ENCODE measurements at places on chromosomes 1 and 21.

DNA sequence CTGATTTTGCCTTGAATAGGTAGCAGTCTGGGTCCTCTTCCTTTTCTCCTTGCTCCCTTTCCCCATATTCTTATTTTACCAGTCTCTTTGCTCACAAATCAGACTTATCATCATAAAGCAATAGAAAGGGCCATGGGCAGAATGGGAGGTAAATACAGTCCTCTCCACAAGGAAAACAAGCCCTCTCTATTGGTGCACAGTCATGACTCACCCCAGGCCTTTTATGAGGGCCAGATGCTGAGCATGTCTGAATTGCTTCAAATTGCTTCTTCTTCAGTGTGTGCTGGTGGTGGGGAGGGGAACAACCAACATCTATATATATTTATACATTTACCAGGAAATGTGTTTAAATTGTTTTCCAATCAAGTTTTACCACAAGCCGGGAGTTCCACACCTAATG lies 75.2 kb downstream of the GFI1 start:
- DNase-seq = no peak

GRCh38 chr1:200296091-200296661 lies 113.7 kb downstream of the ZNF281 start:
- DNase-seq = peak; percentile 22

GRCh38 chr1:119879510-119880434 lies 16.5 kb downstream of the ADAM30 start:
- DNase-seq = no peak

DNA sequence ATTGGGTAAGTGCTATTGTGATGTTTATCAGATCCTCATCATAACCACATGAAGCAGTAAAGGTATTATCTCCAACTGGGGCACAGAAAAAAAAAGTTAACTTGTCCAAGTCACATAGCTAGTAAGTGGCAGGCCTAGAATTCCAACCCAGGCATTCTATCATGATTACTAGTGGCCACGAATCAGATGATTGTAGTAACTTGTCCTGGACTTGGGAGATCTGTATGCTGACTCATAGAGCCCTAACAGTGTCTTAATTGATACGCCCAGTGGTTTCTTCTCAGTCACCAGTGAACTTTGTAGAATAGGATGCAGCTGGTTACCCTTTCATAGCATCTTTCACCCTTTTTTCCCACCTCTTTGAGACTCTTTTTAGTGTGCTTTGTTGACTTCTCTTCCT lies 91.1 kb upstream of the UBE2U start:
- DNase-seq = no peak

DNA sequence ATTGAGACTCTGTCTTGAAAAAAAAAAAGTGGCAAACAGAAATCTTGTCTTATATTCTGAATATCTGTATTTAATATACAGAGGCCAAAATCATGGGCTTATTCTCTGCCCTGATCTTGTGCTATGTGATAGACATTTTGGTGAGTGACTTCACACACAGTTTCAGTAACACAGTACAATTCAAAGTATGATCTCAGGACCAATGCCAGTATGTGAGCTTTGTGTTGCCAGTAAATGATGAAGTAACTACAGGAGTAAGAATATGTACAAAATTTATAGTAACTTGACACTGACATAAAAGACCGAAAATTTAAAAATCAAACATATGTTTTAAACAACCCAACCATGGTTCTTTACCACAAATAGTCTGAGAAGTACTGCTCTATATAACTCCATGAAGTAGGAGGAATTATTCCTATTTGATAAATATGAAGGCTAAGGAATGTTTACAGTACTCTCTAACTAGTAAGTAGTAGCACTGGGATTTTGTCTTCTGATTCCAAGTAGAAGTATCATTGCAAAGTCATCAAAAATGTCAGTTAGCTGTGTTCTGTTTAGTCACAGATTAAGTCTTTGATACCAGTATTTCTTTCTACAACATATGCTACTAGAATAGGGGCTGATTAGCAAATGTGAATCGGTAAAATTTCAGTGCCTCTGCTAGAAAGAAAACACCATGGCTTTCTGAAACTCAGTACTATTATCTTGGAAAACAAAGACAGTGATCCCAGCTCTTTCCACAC lies 25.3 kb downstream of the DPH5 start:
- no peak for DNase-seq

GRCh38 chr1:196214866-196215265 lies 393.4 kb downstream of the KCNT2 start:
- DNase-seq = no peak

- peak; percentile 78 for DNase-seq
Measured at GRCh38 chr1:112529301-112529700, 20.5 kb downstream of the WNT2B start.

DNA sequence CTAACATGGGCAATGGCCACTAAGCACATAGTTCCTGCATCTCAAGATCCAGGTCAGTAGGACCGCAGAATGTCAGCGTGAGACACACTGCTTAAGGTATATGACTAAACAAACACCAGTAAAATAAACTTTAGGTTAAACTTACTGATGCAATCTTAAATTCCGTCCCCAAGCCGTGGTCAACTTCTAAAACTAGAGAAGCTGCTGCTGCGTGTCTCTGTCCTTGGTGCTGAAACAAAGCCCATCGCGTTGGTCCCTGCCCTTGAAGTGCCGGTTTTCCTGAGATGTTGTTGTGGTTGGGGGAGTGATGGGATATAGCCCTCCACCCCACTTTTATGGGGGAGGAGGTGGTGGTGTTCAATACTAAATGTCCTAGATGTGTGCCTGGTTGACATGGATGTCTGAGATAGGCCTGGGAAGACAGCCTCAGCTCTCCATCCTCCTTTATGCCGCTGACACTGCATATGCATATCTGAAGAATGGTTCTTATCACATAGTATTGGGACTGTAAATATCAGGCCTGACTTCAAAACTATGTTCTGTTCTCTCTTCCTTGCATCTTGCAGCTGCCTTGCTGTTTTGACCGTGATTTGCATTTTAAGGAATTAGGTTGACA lies 72.0 kb upstream of the KCNA3 start:
- DNase-seq = no peak

DNA sequence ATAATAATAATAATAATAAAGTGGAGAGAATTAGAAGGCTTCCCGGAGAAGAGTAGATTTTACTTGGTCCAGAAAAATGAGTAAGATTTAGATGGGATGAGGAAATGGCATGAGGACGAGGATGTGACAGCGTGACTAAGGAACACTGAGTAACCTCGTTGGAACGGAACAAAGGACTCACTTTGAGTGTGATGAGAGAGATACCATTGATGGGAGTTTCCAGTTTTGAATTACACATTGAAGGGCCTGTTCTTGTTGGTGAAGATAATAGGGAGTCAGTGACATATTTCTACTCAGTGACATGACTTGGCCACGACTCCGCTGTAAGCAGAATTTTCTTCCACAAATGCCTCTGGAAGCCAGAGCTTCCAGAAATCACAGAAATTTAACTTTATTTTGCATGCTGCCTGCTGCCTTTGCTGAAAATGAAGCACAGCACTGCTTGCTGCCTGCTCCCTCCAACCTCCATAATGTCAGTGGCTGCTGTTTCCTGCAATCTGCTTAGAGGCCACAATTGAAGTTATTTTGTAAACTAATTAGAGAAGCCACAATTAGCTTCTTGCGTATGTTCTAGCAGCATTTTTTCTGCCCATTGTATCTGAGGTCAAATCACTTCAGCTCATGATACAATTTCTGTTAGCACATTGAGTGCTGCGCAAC lies 33.7 kb upstream of the FBXO28 start:
- DNase-seq = no peak

GRCh38 chr1:23224739-23225648 lies 7.7 kb upstream of the HTR1D start:
- DNase-seq = no peak

Measured in NCI-H526 treated with DMSO at 0.1 percent for 48 hours (cell line).